ENCODE measurements at places on chromosomes 5 and 9. TPM values are rescaled to one million over a fixed set of nuclear protein-coding genes. Genes with fewer than 3 reads are reported as not detected.

Gene FBN2
- 1.0 TPM for total RNA-seq

Gene SPINK13
- total RNA-seq: not detected

Gene HSPB3
- not detected for total RNA-seq

Gene SHOC1
- not detected for total RNA-seq

Gene GRIA1
- 0.37 TPM for total RNA-seq

Gene CCL19
- 1.3 TPM for total RNA-seq

Gene KIF4B
- total RNA-seq: 0.07 TPM

Gene SPATA31C1
- total RNA-seq: not detected

Gene NIPAL4
- 0.14 TPM for total RNA-seq

Gene FGFR4
- 0.77 TPM for total RNA-seq

Gene ADAMTS19
- total RNA-seq: 132 TPM

Gene IFNK
- not detected for total RNA-seq

Gene LIFR
- 310 TPM for total RNA-seq

Gene IL9
- not detected for total RNA-seq

Gene LCN10
- total RNA-seq: 0.55 TPM

GRCh38 chr5:140973550-140973949 is 7.3 kb downstream of the PCDHAC2 start:
- H3K36me3 ChIP-seq: no peaks in the 10 kb centered on the region
- no peak for DNase-seq
- no peak overlapping the region for H3K4me3 ChIP-seq

DNA sequence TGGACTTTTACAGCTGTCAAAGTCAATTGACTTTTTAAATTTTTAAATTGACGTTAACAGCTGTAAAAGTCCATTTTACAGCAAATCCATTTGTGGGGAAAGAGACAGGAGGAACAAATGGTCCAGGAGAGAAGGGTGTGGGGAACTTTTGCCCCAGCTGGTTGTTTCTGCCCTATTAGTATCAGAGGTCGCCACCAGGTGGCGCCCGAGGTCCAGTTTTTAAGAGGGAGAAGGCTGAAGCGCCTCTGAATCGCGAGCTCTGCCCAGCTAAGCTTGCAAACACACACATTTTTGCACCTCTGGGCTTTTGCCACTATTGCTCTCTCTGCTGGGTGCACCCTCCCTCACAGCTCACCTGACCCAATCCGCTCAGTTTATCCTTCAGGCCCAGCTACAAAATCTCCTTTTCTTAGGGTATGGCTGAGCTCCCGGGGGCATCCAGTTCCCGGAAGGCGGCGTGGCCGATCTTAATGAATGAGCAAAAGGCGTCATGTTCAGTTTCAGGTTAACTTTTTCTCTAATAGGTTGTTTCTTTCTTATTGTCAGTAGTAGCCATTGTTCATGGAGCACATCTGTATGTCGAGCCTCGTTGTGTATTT is 6.3 kb upstream of the TTLL11 start:
- H3K36me3 ChIP-seq: no peaks in the 10 kb centered on the region
- DNase-seq: peak; percentile 78
- H3K27ac ChIP-seq: no peak overlapping the region
- no peak overlapping the region for H3K4me3 ChIP-seq
- no peaks in the 10 kb centered on the region for H3K27me3 ChIP-seq

- no peak for DNase-seq
- no peaks in the 10 kb centered on the region for H3K36me3 ChIP-seq
- H3K4me1 ChIP-seq: no peaks in the 10 kb centered on the region
These were observed 7.6 kb downstream of the BASP1 start for GRCh38 chr5:17224858-17225511.

DNA sequence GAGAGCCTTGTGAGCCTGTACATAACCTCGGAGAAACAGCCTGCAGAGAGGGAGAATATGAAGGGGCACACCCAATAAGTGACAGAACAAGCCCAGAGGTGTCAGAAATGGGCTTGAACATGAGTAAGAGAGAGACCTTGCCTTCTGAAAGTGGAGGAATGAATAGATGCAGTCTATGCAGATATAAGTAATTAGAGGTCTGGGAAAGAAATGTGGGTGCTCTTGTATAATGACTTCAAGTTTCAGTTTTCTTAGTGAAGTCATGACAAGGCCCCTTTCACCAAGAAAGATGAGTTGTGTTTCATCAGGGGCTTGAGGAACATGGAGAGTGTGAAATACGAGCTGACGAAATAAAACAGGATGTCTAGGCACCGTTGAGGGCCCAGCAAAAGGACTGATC is 15.1 kb downstream of the GRAMD2B start:
- H3K27ac ChIP-seq: no peak overlapping the region
- H3K4me1 ChIP-seq: peaks cover 5% of the 10 kb centered on the region
- no peak overlapping the region for H3K4me3 ChIP-seq
- no peaks in the 10 kb centered on the region for H3K36me3 ChIP-seq
- no peaks in the 10 kb centered on the region for H3K27me3 ChIP-seq
- DNase-seq: no peak

GRCh38 chr5:1831257-1831656 is 30.1 kb downstream of the NDUFS6 start:
- no peaks in the 10 kb centered on the region for H3K36me3 ChIP-seq
- H3K27me3 ChIP-seq: no peaks in the 10 kb centered on the region
- no peak overlapping the region for H3K27ac ChIP-seq
- H3K4me1 ChIP-seq: no peaks in the 10 kb centered on the region
- no peak overlapping the region for H3K4me3 ChIP-seq

DNA sequence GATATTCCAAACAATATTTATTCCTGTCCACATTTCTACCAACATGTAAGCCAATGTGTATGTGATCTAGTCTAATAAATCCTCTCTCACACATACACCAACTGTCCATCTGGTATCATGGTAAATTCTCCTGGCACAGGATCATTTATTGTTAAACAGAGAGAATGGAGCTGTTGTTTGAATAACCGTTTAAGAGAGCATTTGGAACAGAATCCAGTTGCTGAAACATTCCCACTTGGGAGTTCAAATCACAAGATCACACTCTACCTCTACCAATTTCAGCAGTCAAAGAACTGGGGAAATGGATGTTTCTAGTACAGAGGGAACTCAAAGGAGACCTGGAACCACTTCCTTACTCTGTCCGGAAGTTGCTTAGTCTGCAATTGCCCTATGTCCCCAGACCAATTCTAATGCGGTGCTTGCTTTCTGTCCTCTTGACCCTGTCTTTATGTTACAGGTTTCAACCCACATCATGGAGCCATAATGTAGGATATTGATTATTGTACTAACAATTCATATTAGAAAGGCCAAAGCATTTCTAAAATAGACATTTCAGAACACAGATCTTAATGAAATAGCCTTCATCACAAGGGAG is 488.4 kb downstream of the SEMA5A start:
- H3K4me3 ChIP-seq: no peak overlapping the region
- no peaks in the 10 kb centered on the region for H3K36me3 ChIP-seq
- H3K27me3 ChIP-seq: no peaks in the 10 kb centered on the region
- H3K27ac ChIP-seq: no peak overlapping the region
- no peaks in the 10 kb centered on the region for H3K4me1 ChIP-seq

DNA sequence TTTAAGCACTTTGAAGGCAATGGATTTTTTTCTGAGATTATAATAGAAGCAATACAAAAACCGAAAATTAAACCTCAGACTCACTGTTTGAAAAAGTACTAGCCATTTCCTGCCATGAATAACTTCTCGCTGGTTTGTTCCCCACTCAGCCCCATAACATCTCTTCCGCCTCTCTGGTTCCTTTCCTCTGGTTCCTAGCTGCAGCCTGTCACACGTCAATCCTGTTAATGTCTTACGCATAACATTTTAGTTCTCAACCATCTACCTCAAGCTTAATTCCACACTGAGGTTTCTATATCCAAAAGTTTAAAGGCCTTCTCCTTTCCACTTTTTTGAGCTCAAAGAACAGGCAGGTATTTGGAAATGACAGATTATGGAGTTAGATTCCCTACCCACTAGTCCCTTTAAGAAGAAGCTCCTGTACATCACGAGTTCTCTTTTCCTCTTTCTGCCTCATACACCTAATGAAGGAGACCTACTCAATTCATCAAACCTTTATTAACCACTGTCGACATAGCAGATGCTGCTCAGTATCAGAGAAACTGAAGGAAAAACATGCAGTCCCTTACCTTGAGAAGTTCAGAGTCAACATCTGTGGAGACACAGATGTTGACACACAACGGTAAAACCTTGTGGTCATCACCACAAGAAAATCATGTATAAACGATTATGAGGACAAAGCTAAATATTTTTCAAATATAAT is 243.0 kb upstream of the PTGER4 start:
- no peak for DNase-seq
- no peak overlapping the region for H3K4me3 ChIP-seq
- H3K27ac ChIP-seq: no peak overlapping the region
- H3K4me1 ChIP-seq: no peaks in the 10 kb centered on the region

DNA sequence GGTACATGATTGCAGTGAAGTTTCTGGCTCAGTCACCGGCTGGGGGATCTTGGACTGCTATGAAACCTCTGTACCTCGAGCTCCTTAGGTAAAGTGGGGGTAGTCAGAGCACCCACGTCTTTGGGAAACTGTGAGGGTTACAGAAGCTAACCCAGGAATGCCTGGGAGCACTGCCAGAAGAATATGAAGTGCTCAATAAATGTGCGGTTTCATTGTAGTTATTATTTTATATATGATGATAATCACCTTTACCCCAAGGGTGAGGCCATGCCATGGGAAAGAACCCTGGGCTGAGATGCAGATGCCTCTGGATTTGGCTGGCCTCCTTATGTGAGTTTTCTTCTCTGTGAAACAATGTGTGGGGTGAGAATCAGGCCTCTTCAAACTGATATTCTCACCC is 3.7 kb downstream of the NPR3 start:
- no peaks in the 10 kb centered on the region for H3K4me1 ChIP-seq
- no peak overlapping the region for H3K4me3 ChIP-seq

DNA sequence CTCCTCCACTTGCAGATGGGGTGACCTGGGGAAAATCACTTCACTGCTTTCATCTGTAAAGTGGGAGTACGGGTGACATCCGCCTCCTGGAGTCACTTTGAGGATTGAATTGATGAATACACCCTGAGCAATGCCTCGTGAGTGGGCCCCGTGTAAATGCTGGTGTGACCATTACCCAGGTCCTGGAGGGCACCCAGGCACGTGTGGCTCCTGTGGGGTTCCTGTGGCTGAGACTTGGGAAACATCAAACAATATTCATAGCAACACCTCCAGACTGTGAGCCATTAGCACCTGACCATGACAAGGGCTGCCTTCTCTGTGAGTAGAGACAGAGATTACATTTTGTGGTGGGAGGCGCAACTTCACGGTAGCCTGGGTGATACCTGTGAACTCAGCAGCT is 11.4 kb downstream of the MRPL36 start:
- peak; percentile 3 for DNase-seq
- H3K4me3 ChIP-seq: no peak overlapping the region
- H3K4me1 ChIP-seq: no peaks in the 10 kb centered on the region
- no peaks in the 10 kb centered on the region for H3K27me3 ChIP-seq
- no peak overlapping the region for H3K27ac ChIP-seq
- no peaks in the 10 kb centered on the region for H3K36me3 ChIP-seq

DNA sequence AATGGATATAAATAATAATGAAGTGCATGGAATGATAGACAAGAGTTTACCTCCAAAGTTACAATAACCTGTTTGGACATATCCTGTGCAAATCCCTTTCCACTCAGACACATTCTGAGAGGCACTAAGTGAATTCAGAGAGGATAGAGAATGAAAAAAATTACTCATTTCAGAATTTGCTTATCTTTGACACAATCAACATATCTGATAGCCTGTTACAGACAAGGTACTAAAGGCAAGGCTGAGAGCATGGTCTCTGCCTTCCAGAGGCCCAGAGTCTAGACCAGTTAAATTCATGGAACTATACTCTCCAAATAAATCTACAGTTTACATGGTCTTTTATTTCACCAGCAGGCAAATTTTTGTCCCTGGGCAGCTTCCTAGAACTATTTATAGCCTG is 371.8 kb upstream of the PTGER4 start:
- no peak overlapping the region for H3K27ac ChIP-seq
- no peak overlapping the region for H3K4me3 ChIP-seq
- H3K27me3 ChIP-seq: no peaks in the 10 kb centered on the region
- no peak for DNase-seq

- H3K4me3 ChIP-seq: no peak overlapping the region
- no peaks in the 10 kb centered on the region for H3K36me3 ChIP-seq
- no peak for DNase-seq
These were observed 54.4 kb upstream of the JMY start for GRCh38 chr5:79181419-79182022.

- peaks cover 28% of the 10 kb centered on the region for H3K27me3 ChIP-seq
- H3K36me3 ChIP-seq: no peaks in the 10 kb centered on the region
- H3K4me1 ChIP-seq: no peaks in the 10 kb centered on the region
- no peak for DNase-seq
- no peak overlapping the region for H3K4me3 ChIP-seq
These were observed 7.9 kb upstream of the FOXE1 start for GRCh38 chr9:97845130-97845529.

DNA sequence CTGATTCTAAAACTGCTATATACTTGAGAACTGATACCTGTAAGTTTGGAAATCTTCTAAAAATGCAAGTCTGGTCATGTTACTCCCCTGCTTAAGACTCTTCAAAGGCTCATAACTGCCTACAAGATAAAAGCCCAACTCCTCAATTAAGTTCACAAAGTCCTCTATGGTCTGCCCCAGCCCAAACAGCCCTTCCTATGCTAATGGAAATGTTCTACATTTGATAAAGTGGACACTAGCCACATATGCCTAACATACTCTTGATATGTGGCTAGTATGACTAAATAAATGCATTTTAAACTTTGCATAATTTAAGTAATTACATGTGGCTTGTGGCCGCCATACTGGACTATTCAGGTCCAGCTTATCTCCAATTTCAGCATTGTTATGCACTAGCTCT is 204.5 kb downstream of the AP3B1 start:
- no peak overlapping the region for H3K27ac ChIP-seq
- no peaks in the 10 kb centered on the region for H3K4me1 ChIP-seq
- no peaks in the 10 kb centered on the region for H3K27me3 ChIP-seq
- no peaks in the 10 kb centered on the region for H3K36me3 ChIP-seq
- H3K4me3 ChIP-seq: no peak overlapping the region
- no peak for DNase-seq

GRCh38 chr5:40796487-40796889 is 1.7 kb downstream of the PRKAA1 start:
- peak overlapping the region; percentile 98 for H3K27ac ChIP-seq
- no peaks in the 10 kb centered on the region for H3K4me1 ChIP-seq
- no peaks in the 10 kb centered on the region for H3K27me3 ChIP-seq
- H3K36me3 ChIP-seq: no peaks in the 10 kb centered on the region
- peak overlapping the region; percentile 94 for H3K4me3 ChIP-seq

- H3K4me3 ChIP-seq: no peak overlapping the region
- H3K36me3 ChIP-seq: no peaks in the 10 kb centered on the region
- H3K27ac ChIP-seq: peak overlapping the region; percentile 66
- peak; percentile 72 for DNase-seq
These were observed 113.1 kb upstream of the ACOT12 start for GRCh38 chr5:81506900-81507588.

- no peaks in the 10 kb centered on the region for H3K36me3 ChIP-seq
These were observed 72.7 kb upstream of the WWC1 start for GRCh38 chr5:168218746-168219145.

DNA sequence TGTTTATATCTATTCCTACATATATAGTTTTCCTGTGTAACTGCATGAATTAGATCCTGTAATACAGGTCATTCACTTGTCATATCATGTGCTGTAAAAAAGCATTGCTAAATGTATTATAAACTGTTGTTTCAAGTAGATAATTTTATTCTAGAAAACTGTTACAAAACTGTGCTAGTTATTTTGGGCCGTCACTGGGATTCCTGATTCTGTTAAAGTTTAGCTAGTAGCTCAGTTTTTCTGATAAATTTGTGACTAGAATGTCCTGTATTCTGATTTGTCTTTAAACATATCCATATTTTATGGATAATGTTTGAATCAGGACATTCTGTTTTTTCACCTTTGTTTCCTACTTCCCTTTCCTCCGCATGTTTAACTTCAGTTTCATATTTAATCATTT is 5.4 kb downstream of the SLF1 start:
- DNase-seq: no peak
- no peaks in the 10 kb centered on the region for H3K36me3 ChIP-seq
- no peak overlapping the region for H3K4me3 ChIP-seq
- H3K27ac ChIP-seq: no peak overlapping the region
- H3K27me3 ChIP-seq: no peaks in the 10 kb centered on the region
- H3K4me1 ChIP-seq: no peaks in the 10 kb centered on the region
